Esophagus squamous epithelium (tissue), 5 donors: ENCODE measurements at places on chromosomes 2 and 18.
A peak's percentile ranks its signal among the peaks of the same experiment; 100 is the strongest.

GRCh38 chr18:51030537-51031258 lies 685 bp downstream of the SMAD4 start:
- peak; percentile 18 for DNase-seq

GRCh38 chr2:100674666-100675065 lies 111.9 kb downstream of the PDCL3 start:
- no peak for DNase-seq

GRCh38 chr2:108129636-108130035 lies 110.1 kb upstream of the SULT1C3 start:
- DNase-seq = no peak

DNA sequence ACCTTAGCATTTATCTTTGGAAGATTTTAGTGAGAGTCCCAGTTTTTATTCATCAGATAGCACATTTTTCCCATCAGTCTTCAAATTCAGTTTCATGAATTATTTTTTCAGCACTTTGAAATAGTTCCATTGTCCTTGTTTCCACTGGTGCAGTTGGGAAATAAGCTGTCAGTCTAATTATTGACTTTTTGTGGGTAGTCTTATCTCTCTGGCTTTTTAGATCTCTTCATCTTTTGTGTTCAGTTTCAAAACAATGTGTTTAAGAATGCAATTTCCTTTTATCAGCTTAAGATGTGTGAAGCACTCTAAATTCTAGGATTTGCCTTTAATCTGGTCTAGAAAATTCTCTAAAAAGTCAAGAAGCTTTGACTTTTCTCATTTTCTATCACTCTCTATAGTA lies 70.5 kb downstream of the GFPT1 start:
- no peak for DNase-seq

- DNase-seq = no peak
Measured at GRCh38 chr2:198259496-198259895, 455.1 kb downstream of the PLCL1 start.

DNA sequence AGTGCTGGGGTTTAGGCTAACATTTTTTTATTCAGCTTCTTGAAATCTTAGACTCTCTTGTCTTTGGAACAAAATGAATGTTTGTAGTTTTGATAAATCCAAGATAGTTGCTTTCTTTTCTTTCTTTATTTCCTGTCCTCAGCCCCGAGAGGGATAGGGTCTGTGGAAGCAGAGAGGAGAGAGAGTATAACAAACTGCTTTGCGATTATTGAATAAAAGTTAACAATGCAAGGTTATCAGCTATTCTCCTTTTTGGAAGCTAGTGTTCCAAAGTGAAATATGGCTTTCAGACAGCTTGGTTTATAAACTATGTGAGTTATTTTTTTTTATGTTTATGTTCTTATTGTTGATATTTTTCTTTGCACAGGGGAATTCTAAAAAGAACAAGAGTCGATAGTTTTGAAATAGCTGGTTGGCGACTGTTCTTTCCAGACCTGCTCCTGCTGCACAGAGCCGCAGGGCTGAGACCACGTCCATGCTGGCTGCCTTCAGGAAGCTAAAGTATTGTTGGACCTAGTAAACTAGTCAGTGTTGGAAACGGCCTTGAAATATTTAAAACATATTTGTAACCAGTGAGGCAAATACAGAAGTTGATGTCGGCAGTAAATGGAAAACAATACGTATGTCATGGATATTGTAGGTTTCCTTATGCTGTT lies 15.5 kb upstream of the STON1 start:
- DNase-seq = no peak

GRCh38 chr18:13543811-13544732 lies 182.3 kb downstream of the FAM210A start:
- DNase-seq = no peak

GRCh38 chr2:144074450-144074849 lies 445.5 kb downstream of the ZEB2 start:
- DNase-seq = no peak

- no peak for DNase-seq
Measured at GRCh38 chr2:46978723-46979122, 63.1 kb upstream of the MCFD2 start.

DNA sequence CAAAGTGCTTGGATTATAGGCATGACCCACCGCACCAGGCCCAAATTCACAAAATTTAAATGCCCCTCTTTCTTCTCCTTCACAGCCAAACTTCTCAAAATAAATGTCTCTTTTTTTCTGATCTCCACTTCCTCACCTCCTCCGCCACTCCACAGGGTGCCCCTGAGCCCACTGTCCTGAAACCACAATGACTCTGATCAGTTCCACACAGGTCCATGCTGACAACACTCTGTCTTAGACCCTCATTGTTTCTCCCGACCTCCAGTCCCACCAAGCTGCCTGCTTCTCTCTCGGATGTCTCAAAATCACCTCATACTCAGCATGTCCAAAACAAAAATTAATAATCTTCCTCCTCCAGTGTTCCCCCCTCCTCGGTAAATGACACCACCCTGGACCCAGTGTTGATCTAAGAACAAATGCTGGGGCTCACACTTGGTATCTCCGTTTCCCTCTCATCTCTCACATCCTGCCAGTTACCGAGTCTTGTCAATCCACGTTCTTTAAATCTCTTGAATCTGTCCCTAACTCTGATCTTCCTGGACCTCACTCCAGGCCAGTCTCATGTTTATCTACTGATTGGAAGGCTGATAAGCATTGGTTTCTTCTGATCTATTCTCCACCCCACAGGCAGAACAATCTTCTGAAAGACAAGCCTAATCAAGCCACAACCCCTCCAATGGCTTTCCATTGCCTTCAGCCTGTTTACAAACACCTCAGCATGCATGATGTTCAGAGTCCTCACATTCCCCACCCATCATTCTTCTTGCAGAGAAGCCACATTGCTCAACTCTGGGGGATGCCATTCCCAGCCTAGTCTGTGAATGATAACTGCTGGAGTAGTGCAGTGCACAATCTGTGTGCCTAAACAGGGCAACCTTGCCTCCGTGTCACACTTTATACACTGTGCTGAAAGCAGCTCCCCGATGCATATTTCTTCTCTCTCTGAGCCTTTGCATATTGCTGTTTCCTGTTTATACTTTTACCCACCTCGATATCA lies 12.4 kb upstream of the ANKRD44 start:
- DNase-seq = no peak

GRCh38 chr18:29083545-29083944 lies 906.6 kb upstream of the CDH2 start:
- no peak for DNase-seq

- no peak for DNase-seq
Measured at GRCh38 chr2:20027705-20028434, 15.4 kb upstream of the MATN3 start.

DNA sequence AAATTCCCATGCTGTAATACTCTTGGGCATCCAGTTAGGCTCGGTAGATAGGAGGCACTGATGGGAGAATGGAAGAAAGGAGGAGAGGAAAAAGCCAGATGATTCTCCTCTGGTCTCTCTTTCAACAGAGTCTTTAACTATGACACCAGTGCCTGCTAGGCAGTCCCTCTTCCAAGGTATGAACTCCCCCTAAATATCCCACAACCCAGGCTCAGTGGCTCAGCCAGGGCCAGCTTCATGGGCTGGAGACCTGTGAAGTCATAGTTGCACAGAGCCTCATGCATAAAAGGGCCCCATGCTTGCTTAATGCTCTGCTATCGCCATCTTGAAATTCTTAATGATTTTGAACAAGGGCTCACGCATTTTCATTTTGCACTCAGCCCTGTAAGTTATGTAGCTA lies 869.2 kb upstream of the GCFC2 start:
- no peak for DNase-seq

GRCh38 chr2:173869244-173870229 lies 95.6 kb downstream of the SP3 start:
- DNase-seq = no peak

GRCh38 chr2:201854841-201855240 lies 48.5 kb downstream of the CDK15 start:
- DNase-seq = no peak

- DNase-seq = no peak
Measured at GRCh38 chr18:48399303-48400075, 9.7 kb downstream of the ZBTB7C start.

DNA sequence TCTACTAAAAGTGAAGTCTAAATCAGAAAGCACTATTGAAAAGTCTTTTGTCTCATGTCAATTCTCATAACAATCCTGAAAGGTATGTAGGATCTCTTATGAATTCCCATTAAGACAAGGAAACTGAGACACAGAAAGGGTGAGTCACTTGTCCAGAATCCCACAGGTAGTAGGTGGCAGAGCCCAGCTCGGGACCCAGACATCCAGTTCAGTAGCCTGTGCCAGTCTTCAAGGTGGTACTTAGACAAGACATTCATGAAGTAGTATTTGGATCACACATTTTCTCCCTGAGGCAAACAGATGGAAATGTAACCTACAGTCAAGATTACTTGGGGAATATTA lies 14.8 kb upstream of the PARD3B start:
- no peak for DNase-seq

DNA sequence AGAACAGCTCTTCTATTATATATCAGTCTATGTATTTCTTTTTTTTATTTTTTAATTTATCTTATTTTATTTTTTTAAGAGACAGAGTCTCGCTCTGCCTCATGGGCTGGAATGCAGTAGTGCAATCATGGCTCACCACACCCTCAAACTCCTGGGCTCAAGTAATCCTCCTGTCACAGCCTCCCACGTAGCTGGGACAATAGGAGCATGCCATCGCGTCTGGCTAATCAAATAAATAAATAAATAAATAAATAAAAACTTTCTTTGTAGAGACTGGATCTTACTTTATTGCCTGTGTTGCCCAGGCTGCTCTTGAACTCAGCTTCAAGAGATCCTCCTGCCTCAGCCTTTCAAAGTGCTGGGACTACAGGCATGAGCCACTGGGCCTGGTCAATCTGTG lies 117.0 kb downstream of the RBMS1 start:
- no peak for DNase-seq

DNA sequence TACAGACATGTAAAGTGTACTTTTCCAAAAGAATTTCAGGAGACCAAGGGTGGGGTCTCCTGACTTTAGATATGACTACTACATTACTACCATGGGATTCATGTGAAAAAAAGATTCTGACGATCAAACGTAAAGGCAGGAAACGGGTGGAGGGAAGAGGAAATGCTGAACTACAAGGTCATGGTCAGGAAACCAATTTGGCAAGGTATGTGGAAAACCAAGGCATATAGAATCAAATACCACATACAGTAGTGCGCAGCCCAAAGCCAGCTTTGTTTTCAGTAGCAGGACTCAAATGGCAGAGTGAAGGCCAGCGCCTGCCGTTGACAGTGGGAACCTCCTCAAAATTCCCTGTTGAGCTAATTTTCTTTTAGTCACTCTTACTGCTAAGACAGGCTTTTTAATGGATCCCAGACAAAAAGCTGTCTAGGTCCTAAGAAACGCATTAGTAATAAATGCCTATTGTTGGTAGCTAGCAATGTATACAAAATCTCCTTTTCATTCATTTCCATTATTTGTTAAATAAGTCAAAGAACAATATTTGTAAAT lies 57.6 kb upstream of the SERTAD2 start:
- DNase-seq = no peak

DNA sequence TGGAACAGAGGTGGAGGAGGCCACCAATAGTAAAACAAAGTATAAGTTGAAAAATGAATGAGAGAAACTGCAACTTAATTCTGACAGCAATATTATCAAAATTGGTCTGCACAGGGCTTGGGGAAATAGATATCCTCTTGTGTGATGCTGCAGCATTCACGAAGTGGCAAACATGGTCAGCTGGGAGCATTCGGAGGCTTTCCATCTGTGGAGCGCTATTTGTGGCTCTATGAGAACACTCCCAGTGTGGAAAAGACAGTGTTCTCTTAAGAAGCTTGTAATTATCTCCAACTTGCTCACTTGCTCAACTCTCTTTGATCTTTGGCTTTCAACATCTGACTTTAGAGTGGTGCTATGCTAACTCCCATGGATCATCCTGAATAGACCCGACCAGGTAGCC lies 3.1 kb upstream of the FLACC1 start:
- DNase-seq = no peak

DNA sequence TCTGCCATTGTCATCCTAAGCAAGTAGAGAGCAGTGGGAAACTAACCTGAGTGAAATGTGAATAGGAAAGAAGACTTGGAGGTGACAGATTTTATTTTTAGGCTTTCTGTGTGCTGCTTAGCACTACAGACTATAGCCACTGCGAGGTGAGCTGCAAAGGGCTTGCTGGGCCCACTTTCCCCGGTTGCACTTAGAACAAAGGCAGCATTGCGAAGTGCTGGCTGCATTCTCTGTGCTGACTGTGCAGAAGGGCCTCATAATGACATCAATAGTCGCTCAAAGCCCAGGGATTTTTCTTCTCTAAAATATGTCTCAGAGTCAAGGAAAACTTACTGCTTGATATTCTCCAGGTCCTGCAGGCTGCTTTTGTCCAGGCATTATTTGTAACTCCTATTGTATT lies 592.1 kb downstream of the TDRD15 start:
- no peak for DNase-seq

DNA sequence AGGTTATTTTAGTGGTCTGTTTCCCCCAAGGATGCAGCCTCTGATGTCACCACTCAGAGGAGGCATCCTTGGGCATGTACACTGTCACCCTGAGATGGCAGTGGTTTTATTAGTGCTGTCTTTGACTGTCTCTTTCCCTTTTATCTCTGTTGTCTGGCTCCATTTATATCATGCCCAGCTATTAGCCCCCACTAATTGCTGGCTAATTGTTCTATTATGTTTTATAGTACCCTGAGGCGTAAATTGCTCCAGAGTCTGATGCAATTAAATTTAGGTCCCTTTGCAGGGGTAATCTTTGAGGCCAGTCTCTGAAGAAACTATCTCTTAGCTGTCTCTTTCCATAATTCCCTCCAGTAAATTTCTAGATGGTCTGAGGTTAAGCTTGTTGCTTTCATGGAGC lies 301.0 kb upstream of the KLHL29 start:
- DNase-seq = no peak

DNA sequence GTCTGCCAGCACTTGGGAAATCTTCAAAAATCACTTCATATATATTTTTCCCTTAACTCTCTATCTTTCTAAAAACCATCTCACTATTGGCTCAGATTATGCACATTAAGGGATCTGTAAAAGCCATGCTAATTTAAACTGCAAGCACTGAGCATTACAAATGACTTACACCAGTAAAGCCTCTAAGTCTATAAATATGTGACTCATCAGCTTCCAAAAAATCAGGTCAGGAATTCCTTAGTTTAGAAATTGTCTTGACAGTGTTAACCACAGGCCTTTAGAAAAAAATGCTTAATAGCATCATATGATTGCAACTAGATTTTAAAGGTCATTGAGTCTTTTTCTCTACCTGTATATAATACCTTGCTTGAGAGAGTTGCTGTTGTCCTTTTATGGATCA lies 1113.6 kb upstream of the PIK3C3 start:
- no peak for DNase-seq

DNA sequence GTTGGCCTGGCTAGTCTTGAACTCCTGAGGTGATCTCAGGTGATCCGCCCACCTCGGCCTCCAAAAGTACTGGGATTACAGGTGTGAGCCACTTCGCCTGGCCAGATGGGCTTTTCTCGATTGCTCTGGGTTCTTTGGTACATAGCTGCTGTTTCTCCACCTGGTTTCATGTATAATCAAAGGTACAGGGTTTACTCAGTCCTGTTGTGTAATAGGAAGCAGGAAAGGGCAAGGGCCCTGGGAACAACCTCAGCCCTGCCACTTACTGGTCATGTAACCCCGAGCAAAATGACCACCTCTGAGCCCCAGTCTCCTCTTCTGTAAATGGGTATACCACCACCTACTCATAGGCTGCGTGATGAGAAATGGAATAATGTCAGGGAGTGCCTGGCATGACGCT lies 34.0 kb downstream of the RMC1 start:
- DNase-seq = no peak
